ENCODE measurements at places on chromosomes 2 and 18. TPM values are rescaled to one million over a fixed set of nuclear protein-coding genes. Genes with fewer than 3 reads are reported as not detected.

GRCh38 chr2:96517079-96517478, 11.9 kb upstream of the NEURL3 start:
- no peak for DNase-seq

GRCh38 chr2:32291746-32292145, 14.0 kb downstream of the YIPF4 start:
- no peak for DNase-seq

- no peak for DNase-seq
Observed at GRCh38 chr2:118921646-118922045, 20.3 kb upstream of the MARCO start.

DNA sequence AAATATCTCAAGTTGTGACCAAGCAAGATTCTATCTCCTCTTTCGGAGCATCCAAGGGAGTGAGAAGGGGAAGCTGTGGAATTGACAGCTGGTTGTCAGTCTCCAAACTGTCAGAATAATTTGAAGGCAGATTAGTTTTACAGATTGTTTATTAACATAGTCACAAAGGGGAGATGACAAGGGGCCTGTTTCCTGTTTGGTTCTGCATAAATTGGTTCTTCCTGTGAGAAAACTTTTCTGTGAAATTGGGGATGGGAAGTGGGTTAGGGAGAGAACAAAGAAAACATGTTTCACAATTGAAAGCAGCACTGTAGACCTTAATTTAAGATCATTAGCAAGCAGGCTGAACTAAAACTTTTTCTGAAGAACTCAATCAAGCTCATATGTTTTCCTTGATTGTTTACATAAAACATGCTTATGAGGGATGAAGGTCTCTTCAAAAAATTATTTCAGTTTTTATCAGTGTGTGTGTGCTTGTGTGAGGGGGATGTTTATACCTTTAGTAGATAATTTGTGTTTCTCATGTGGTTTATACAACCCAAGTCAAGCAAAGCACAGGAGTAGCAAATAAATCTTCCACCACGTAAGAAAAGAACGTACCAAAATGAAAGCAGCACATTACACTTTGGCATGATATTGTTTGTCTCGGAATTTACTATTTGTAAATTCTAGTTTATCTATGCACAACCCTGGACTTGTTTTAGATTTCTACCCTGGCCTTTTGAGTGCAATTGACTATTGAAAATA, 604.9 kb upstream of the CDH2 start:
- DNase-seq, result no peak

- no peak for DNase-seq
Observed at GRCh38 chr2:178204977-178205376, 10.7 kb downstream of the OSBPL6 start.

- DNase-seq, result no peak
Observed at GRCh38 chr2:127175041-127175721, 44.9 kb downstream of the CYP27C1 start.

DNA sequence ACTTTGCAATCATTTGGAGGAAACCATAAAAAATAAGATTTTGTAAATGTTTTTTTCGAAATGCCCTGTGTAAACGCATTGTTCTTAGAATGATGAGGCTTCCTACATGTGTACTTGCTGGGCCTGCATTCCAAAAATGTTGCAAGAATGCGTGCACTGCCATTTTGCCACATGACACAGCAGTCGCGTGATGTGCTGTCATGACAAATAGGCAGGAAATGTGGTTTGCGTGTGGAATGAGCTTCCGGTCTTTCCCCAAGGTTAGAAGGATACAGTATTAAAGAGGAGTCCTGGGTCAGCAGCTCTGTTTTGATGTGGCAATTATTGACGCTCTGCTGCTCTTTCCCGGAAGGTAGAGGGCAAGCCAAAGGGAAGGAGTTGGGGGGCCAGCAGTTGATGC, 18.1 kb upstream of the SERPINB2 start:
- no peak for DNase-seq

DNA sequence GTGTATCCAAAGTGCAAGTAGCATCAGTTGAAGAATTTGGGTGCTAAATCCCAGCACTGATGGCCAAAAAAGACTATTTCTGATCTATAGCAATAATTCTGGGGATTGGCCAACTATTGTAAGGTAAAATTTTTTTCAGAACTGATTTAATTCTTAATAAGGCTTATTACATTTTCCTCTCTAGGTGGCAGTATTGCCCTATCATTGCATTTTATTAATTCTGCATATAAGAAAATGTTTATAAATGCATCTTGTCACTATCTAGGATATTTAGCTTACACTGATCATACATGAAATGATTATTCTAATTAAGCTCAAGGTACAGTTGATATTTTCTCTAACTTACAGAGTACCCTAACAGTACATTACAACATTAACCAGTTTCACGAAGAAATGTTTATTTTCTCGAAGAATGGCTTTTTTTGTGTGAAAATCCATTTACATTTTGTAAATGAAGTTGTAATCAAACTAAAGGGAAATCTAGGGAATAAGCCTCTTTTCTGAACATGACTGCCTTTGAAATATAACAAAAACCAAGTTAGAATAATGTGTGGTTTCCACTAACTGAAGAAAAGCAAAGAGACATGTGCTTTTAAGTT, 11.0 kb downstream of the TTN start:
- DNase-seq, result no peak

DNA sequence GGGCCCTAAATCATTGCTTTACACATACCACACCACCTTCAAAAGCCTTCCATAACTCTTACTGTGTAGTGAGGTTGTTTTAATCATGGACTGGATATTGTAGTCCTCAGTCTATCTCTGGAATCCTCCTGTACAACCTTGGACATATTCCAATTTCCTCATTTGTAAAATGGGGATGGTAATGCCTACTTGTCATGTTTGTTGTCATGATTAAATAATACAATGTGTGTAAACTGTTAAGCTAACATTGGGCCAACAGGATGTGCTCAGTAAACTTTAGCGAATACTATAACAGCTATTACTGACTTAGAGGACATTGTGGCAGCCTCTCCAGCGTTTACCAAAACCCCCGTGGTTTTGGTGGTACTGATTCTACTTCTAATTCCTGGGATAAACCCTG, 74.7 kb upstream of the PTPRM start:
- DNase-seq, result no peak

KLHL41 gene
- 0.55 TPM for total RNA-seq

CKAP2L gene
- total RNA-seq, result 42.1 TPM

PARD3B gene
- 0.70 TPM for total RNA-seq

PSD4 gene
- total RNA-seq, result 156 TPM

ZNF521 gene
- total RNA-seq, result not detected

LHCGR gene
- total RNA-seq, result not detected

MAPK4 gene
- not detected for total RNA-seq

TFCP2L1 gene
- total RNA-seq, result 0.24 TPM

HAAO gene
- total RNA-seq, result not detected

SLC39A6 gene
- total RNA-seq, result 23.7 TPM

ERFE gene
- not detected for total RNA-seq

Measured in activated CD4-positive, alpha-beta memory T cell treated with anti-CD3 and anti-CD28 coated beads for 36 hours (primary cell).